ENCODE measurements at places on chromosomes 4 and X.

- DNase-seq = no peak
Measured at GRCh38 chrX:140510895-140511295, 6.0 kb upstream of the SOX3 start.

DNA sequence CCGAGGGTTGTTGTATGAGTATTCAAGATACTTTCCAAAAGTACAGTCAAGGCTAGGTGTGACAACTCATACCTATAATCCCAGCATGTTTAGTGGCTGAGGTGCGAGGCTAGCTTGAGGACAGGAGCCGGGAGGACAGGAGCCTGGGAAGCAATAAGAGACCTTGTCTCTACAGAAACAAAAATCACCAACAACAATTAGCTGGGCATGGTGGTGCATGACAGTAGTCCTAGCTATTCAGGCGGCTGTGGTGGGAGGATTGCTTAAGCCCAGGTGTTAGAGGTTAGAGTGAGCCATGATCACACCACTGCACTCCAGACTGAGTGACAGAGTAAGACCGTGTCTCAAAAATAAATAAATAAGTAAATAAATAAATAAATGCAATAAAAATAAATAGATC, 91.6 kb downstream of the TLL1 start:
- no peak for DNase-seq

GRCh38 chrX:153411255-153411987, at the start of gene ZFP92:
Gene ZFP92, plus strand, starts transcription at chrX:153411472. Its CDS starts 6,851 bp downstream, at chrX:153418323.
- no peak for DNase-seq

- no peak for DNase-seq
Measured at GRCh38 chrX:65637335-65637734, 30.1 kb upstream of the MSN start.

DNA sequence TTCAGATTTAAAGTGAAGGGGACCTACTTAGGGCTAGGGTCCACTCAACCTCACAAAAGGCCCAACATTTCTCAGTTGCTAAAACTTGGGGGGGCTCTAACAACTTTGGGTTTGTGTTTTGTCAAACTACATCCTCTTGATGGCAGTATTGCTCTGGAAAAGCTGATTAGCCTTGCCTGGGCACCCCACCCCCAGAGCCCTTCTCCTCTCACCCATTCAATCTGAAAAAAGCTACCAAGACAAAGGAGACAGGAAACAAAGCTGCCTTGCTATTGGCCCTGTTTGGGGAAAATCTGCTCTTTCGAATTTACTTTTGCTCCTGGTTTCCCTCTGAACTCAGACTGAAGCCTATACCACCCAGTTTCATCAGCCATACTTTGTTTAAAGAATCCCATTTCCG, 195.2 kb upstream of the STK26 start:
- DNase-seq = peak; percentile 43

GRCh38 chrX:39843318-39843717, 254.4 kb downstream of the BCOR start:
- no peak for DNase-seq

GRCh38 chr4:148445071-148445859, 3.1 kb upstream of the NR3C2 start:
- DNase-seq = no peak

DNA sequence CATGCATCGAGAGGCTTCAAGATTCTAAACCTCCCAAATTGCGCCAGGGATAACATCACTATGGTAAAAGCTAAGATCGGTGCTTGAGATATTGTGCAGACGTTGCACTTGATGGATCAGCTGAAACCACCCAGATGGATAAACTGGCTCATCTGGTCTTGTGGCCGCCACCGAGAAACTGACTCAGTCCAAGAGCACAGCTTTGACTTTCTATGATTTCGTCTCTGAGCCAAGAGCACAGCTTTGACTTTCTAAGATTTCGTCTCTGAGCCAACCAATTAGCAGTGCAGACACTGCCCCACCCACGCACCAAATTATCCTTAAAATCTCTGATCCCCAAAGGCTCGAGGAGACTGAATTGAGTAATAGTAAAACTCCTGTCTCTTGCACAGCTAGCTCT, 687.2 kb downstream of the FAM133A start:
- DNase-seq = no peak

- no peak for DNase-seq
Measured at GRCh38 chr4:86935853-86936733, 1.3 kb downstream of the AFF1 start.

All from NCI-H2081 treated with DMSO at 0.1 percent for 48 hours (cell line).